Activated CD4-positive, alpha-beta T cell treated with anti-CD3 and anti-CD28 coated beads for 48 hours (primary cell): ENCODE measurements at places on chromosomes 1 and 21.

DNA sequence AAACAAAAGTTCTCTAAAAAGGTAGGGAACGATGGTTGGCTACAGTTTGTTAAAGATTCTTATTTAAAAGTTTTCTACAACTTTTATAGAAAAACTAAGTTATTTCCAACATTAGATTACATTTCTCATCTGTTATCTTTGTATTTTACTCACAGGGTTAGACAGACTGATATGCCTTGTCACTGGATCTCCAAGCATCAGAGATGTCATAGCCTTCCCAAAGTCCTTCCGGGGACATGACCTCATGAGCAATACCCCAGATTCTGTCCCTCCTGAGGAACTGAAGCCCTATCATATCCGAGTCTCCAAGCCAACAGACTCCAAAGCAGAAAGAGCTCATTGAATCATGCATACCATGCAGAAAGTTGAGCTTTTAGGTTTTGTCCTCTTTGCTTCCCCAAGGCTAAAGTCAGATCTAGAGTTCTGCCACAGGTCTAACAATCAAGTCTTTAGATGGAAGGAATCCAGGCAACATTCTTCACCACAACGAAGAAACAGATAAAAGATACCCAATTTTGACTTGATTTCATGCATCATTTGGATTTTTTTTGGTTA lies 10.3 kb downstream of the GAS5 start:
- no peak for DNase-seq

DNA sequence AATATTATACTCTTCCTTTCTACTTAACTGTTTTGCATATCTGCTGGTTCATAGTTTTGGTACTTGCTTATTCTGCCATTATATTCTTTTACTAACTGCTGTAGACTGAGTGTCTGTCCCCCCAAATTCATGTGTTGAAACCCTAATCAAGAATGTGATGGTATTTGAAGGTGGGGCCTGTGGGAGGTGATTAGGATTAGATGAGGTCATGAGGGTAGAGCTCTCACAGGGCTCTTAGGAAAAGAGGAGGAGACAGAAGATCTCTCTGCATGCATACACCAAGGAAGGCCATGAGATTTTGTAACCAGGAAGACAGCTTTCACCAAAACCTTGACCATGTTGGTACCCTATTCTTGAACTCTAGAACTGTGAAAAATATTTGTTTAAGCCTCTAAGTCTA lies 354.1 kb upstream of the B3GALT2 start:
- no peak for DNase-seq

DNA sequence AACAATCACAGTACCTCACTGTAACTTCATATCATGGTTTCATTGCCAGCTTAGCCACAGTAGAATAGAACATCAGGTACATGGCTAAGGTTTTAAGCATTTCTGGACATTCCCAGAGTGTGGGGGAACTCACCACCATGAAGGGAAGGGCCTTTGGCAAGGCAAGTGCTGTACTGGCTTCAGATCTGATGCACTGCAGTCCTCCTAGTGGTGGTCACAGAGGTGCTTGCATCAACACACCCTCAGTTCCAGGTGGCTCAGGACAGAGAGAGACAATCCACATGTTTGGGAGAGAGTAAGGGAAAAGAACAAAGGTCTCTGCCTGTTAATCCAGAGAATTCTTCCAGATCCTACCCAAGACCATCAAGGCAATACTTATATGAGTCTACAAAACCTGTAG lies 528.4 kb upstream of the RGS18 start:
- DNase-seq: no peak

- DNase-seq: no peak
Observed at GRCh38 chr21:15631342-15631741, 98.4 kb upstream of the USP25 start.

DNA sequence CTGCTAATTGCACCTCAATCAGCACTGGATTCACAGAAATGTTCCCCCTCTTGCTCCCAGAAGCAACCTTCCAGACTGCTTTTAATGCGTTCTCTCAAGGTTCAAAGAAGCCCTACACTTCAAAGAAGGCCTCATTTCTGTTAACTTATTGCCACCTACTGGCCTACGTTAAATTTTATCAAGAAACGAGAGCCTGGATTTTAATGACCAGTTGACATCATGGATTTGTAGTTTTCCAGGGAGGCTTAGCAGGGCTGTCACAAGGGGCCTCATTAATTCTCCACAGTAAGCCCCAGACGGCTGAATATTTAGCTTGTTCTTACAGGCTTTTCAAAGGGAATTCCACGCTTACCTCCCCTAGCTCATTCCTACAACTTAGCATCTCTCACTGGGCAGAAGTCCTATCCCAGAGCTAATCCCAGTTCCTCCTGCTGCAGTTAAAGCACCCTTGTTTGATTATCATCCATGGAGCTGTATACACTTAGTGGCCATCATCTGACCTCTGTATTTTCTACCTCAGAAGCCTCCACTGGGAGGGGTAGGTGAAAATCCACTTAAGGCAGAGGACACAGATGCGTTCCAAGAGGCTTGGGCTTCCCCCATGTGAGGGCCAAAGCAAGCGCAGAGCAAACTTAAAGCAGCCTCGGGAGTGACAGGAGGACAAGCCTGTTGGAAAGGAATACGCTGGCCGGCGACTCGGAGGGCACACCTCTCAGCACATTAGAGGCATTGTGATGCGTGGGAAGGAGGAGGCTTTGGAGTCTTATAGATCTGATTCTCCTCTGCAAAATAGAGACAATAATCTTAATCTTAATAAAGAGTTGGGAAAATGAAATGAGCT lies 32.2 kb upstream of the CYP4X1 start:
- no peak for DNase-seq
